GM23338 (cell line): ENCODE measurements at places on chromosomes 3 and 15. TPM values are rescaled to one million over a fixed set of nuclear protein-coding genes. Genes with fewer than 3 reads are reported as not detected.

The OR5K2 gene
- polyA plus RNA-seq, result not detected in 2 replicates

The NTRK3 gene
- 4.0 and 5.3 TPM in 2 replicates for polyA plus RNA-seq

The LAMB2 gene
- polyA plus RNA-seq, result 71.0 and 71.3 TPM in 2 replicates

GRCh38 chr3:174477491-174477890 is 381.6 kb upstream of the NAALADL2 start:
- no peaks in the 10 kb centered on the region for H3K4me1 ChIP-seq
- no peak for DNase-seq
- H3K36me3 ChIP-seq, result no peaks in the 10 kb centered on the region
- no peaks in the 10 kb centered on the region for H3K27me3 ChIP-seq
- no peak overlapping the region for H3K4me3 ChIP-seq

DNA sequence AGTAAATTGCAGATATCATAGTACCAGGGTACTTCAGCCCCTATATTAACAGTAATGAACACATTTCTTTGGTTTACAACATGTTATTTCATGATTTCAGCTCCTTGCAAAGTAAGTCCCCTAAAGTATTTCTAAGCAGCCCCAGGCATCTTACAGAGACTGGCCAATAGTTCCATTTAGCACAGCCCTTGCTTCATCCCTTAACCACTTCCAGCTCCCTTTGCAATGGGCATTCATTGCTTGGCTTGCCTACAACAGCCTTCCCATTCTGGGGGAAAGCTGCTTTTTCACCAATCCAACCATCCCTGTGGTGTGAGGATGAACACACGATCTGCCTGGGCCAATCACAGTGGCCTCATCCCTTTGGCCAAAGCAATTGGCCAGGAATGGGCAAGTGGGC is 67.2 kb upstream of the XCR1 start:
- H3K4me3 ChIP-seq, result no peak overlapping the region
- no peaks in the 10 kb centered on the region for H3K27me3 ChIP-seq
- H3K27ac ChIP-seq, result no peak overlapping the region
- no peaks in the 10 kb centered on the region for H3K4me1 ChIP-seq
- no peak for DNase-seq
- no peaks in the 10 kb centered on the region for H3K36me3 ChIP-seq

- no peak overlapping the region for H3K27ac ChIP-seq
- no peaks in the 10 kb centered on the region for H3K4me1 ChIP-seq
- H3K36me3 ChIP-seq, result no peaks in the 10 kb centered on the region
- no peaks in the 10 kb centered on the region for H3K27me3 ChIP-seq
Observed at GRCh38 chr15:33823119-33823518, 145.2 kb upstream of the CHRM5 start.
